ENCODE measurements at places on chromosomes 12 and 14.

- no peak for DNase-seq
Observed at GRCh38 chr12:57044889-57045288, 5.0 kb downstream of the MYO1A start.

DNA sequence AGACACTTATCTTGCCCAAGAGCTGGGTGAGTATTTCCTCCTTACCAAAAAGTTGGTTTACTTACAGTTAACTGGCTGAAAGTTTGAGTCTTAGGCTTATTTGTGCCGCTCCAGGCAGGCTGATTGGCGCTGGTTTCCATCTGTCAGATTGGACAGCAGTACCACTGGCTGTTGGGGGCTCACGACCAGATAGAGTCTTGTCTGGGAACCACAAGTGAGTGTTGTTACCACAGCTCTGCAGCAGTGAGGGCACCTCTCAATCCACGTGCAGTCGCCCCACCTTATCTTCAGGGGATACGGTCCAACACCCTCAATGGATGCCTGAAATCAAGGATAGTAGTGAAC lies 58.9 kb downstream of the DDX51 start:
- no peak for DNase-seq

DNA sequence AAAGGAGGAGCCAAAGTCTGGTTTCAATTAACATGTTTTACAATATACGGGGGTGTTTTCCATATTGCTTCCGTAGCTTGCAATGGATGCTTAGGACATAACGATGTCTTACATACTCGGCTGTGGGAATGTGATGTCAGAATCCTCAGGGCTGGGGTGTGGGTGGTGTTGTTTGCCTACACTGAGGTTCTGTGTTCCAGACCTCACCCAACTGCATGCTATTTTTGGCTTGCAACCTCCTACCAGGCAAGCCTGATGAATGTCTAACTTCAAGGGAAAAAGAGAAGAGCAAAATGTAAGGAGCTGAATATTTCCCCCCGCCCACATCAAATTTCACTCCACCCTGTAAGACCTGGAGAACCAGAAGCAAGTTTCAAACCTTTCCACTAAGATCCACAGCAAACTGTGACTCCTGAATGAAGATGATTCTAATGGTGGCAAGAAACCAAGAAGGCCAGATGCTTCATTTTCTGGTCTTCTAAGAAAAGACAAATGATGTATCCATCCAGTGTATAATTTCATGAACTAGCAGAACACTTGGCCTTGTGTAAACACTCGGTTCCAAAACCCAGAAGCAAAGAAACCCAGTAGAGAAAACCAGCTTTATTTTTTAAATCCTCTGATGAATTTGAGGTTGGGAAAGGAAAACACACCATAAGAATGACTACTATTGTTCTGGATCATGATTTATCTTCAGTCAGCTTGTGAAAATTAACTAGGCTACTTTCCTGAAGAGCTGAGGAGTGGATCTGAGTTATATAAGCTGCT lies 227.9 kb downstream of the DACT1 start:
- DNase-seq = no peak

DNA sequence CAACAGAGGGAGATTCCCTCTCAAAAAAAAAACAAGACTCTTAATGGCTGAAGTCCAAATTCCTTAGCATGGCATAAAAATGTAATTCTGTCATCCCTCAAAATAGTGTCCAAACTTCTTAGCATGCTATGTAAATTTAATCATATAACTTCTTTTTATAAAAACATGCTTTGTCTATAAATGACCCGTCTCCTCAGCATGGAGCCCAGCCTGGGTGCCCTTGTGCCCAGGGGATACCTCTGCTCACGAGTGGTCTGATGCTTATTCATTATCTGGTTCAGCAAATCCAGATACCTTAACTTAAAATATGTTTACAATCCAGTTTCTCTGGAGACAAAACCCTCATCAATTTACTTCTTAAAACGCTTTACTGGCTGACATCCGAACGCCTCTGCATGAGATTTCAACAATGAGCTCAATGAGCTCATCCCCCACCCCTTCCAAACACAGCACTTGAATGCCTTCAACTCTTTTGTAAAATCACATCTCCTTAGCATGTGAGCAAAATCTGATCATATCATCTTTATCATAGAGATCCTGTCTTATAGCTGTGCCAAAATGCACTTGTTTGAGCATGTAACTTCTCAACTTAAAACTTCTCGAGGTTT lies 15.7 kb downstream of the RTL1 start:
- no peak for DNase-seq

- DNase-seq = no peak
Observed at GRCh38 chr12:112950701-112951100, 12.4 kb downstream of the OAS3 start.

GRCh38 chr14:31411218-31411727 lies 9.1 kb downstream of the HEATR5A start:
- DNase-seq = no peak

DNA sequence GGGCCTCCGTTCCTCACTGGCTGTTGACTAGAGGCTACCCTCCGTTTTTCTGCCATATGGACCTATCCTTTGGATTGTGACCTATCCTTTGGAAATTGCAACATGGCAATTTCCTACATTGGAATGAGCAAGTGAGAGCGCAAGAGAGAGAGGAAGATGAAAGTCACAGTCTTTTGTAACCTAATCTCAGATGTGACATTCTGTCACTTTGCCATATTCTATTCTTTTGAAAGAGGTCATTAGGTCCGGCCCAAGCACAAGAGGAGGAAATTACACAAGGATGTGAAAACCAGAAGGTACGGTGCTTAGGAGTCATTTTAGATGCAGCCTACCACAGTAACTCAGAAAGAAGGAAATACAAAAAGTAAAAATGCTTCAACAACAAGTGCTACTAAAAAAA lies 47.3 kb upstream of the SRP54 start:
- no peak for DNase-seq

DNA sequence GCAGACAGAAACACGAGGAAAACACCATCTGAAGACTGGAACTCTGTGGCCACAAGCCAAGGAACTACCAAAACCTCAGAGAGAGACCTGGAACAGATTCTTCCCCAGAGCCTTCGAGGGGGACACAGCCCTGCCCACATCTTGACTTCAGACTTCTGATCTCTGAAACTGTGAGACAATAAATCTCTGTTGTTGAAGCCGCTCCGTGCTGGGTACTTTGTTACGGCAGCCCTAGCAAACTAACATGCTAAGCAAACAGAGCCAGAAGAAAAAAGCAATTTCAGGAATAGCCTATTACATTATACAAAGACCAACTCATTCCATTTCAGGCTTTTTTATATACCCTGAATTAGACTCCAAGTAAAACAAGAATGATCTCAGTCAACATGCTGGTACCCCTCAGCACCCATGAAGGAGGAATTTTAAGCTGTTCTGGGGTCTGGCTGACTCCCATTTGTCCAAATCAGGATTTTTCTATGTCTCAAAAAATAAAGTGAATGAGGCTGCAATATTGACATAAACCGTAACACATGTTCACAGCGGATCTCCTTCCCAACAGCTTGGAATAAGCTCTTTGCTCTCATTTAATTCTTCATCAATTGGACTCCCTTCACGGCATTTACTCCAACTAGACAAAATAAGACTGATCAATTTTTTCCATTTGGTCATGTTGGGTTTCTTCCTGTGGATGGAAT lies 190.1 kb downstream of the FOXN3 start:
- DNase-seq = no peak

DNA sequence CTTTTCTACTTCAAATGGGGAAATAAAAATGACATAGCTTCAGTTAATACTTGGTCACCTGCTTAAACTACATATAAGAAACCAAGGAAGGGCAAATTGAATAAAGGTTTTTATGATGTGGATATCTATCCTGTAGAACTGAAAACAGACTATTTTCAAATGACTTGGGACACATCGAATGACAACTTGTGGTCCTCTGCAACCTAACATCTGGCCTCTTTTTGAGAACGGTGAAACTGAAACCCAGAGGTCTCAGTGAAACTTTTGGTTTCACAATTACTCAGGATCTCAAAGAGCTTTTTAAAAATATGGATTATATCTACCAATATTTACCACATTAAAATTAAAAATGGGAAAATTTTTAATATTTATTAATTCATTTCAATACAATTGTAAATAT lies 65.2 kb downstream of the PPP2R5E start:
- DNase-seq = peak; percentile 22

DNA sequence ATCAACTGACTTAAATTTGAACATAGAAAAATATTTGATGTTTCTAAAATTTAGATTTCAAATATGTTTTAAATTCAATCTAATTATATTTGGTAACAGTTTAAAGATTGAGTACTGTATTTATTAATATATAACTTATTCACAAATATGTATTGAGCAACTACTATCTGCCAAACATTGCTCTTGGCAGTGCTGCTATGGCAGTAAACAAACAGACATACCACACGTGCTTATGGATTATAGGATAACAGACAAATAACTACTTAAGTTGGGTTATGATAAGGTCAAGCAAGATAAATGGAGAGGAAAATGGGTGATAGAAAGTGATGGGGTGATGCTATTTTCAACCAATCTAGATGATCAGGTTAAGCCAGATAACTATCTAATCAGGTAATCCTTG lies 538.1 kb downstream of the C12orf50 start:
- no peak for DNase-seq

DNA sequence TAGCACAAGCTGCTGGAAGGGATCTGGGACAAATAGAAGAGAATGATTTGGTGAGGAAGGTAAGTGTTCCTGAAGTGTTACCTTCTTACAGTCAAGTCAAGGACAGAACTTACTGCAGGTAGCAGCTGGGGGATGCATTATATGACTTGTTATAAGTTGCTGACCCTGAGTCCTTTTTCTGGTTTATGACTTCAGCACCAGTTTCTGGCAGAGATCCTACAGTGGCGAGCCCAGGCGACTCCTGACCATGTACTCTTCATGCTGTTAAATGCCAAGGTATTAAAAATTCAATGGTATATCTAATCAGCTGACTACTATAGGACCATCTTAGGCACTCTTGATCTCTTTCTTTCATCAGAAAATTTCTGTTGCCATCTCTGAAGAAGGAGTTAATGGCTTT lies 45.1 kb upstream of the ATF1 start:
- no peak for DNase-seq

DNA sequence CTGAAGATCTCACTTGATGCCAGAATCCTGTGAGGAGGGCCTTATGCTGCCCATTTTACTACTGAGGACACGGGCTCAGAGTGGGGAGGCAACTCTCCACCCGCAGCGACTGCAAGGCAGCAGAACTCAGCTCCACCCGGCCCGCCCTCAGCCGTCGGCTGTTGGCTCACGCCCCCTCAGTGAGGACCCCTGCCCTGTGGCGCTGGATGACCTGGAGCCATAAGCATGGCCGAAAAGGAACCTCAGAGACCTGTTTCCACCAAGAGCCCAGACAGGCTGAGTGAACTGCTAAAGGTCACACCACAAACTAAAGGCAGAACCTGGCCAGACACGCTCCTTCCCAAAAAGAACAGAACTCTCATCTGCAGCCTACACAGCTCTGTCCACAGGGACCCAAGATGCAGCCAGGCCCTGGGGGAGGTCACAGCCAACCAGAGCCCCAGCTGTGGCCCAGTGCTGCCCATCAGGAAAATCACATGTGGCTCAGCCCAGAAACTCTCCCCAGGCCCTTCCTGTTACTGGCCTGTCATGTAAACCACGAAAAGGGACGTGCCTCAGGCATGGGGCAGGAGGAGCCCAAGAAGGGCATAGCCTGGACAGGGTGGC lies 32.8 kb downstream of the CCNK start:
- DNase-seq = no peak

- DNase-seq = no peak
Observed at GRCh38 chr12:124365726-124366430, 71.0 kb downstream of the RFLNA start.

- no peak for DNase-seq
Observed at GRCh38 chr12:2053691-2054090, 904 bp downstream of the CACNA1C start.

- DNase-seq = no peak
Observed at GRCh38 chr14:22221508-22221907, 367.5 kb downstream of the DAD1 start.

DNA sequence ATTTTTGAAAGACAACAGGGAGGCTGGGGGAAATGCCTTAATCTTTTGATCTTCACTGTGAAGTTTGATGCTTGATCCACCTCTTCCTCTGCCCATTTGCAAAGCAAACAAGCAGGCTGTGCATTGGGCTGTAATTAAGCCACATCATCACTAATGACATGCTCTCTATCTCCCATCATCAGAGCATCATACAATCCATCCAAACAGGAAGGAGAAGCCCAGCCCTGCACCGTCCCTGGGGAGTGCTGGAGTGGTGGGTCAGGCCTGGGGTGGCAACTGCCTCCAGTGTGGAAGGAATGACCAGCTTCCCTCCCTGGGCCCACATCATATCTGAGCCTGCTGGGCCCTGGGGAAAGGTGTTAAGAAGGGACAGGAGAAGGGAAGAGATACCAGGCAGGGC lies 6.9 kb upstream of the KRT74 start:
- DNase-seq = no peak

DNA sequence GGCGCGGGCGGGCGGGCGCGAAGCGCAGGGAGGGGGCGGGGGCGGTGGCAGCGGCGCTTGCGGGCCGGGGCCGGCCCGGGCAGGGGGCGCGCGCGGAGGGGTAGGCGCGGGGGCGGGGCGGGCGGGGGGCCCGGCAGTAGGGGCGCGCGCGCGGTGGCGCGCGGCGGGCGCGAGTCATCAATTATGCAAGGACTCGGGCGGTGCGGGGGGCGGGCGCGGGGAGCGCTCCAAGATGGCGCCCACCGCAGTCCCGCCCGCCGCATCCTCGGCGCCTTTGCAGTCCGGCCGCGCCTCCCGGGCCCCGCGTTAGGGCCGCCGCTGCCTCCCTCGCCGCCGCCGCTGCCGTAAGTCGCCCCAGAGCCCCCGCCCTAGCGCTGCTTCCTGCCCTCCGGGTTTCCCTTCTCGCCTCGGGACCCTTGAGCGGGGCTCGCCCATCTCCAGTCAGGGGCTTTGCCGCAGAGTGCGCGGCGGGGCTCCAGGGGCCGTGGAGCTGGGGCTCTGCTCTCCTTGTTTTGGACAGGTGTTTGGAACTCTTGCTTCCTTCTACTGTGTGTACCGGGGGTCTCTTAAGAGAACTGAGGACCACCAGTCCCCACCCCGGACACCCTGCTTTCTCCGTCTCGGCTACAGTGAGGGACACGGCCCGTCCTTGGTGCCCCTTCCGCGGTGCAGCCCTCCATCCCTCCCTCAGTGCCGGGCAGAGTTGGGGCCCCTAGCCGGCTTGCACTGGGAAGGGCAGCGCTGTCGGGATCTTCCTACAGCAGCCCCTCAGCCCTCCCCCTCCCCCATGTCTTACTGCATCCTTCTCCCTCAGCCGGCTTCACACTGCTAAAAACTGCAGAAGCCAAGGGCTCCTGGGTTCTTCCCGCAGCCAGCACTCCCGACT lies at the start of gene SCN8A:
SCN8A (plus strand) TSS at position 218 of the 886 bp plus-strand sequence. CDS start 71,585 bp downstream, outside the sequence.
- peak; percentile 52 for DNase-seq

DNA sequence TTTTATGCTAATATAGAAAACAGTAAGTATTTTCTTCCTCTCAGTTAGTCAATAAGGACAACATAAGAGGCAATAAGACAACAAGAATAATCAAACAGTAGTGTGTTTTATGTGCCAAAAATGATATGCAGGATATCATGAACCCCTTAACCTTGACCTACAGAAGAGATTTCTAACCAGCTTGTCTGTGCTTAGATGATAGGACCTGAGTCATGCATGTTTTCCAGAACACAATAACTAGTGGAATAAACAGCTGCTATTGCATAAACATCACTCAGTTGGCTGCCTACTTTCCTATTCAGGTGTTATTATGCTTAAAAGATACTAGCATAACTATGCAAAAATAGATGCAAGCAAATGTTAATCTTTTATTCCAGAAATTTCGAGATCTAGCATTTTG lies 282.5 kb downstream of the PRKD1 start:
- no peak for DNase-seq

Data from stimulated activated CD4-positive, alpha-beta T cell treated with anti-CD3 and anti-CD28 coated beads, Interleukin-2, amount 100 ng/mL, for 24 hours (primary cell).